ENCODE measurements at places on chromosomes 12 and 14. TPM values are rescaled to one million over a fixed set of nuclear protein-coding genes. Genes with fewer than 3 reads are reported as not detected.

The CERS5 gene
- total RNA-seq, result 86.5 TPM

The CLEC14A gene
- 8.2 TPM for total RNA-seq

The CDKL1 gene
- 41.9 TPM for total RNA-seq

The PLD4 gene
- 13.3 TPM for total RNA-seq

The PRH2 gene
- total RNA-seq, result not detected

The BBOF1 gene
- 8.1 TPM for total RNA-seq

The PLEKHG7 gene
- not detected for total RNA-seq

The COA8 gene
- total RNA-seq, result 36.8 TPM

The SRRM4 gene
- total RNA-seq, result 43.6 TPM

The LRRC10 gene
- total RNA-seq, result not detected

The KRT7 gene
- not detected for total RNA-seq

The TAS2R8 gene
- total RNA-seq, result 0.84 TPM

The ANO4 gene
- 38.7 TPM for total RNA-seq

The ST8SIA1 gene
- 58.2 TPM for total RNA-seq

The C12orf54 gene
- total RNA-seq, result 6.3 TPM

The SLC35F4 gene
- total RNA-seq, result 2.0 TPM

The SERPINA10 gene
- total RNA-seq, result not detected

The GPR65 gene
- 0.55 TPM for total RNA-seq

The MYH6 gene
- not detected for total RNA-seq

The CNPY2 gene
- 87.9 TPM for total RNA-seq
